ENCODE measurements at places on chromosomes 12 and 14. TPM values are rescaled to one million over a fixed set of nuclear protein-coding genes. Genes with fewer than 3 reads are reported as not detected.

DNA sequence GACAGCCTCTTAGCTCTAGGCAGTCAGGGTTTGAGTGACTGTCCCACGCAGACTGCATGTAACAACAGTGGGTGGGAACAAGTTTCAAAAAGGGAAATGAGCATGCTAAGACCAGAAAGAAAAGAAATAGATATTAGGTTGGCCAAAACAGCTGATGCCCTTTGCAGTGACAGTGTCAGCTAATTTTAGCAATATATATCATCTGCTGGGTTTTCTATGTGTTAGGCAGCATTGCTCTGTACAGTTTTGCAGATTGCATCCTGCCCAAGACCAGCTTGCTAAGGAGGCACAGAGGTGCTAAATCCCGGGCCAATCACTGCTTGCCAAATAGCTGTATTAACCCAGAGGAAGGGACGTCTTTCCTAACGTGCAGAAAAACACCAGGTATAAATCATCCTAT is 541.9 kb upstream of the TBX3 start:
- DNase-seq, result no peak

DNA sequence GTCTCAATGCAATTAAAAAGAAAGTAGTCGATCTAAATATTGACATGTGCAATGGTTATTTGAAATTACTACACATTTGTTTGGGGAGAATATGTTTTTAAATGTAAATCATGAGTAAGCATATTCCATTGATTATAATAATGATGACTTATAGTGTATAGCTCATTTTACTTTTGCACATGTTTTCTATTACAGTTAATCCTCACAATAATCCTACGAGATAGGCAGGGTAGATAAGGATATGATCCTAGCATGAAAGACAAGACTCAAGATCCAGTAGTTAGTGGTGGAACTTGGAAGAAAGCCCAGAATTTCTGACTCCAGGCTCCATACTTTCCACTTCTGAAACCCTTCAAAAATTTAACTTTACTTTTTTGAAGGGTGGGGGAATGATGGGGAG is 94.0 kb downstream of the NAV3 start:
- no peak for DNase-seq

DNA sequence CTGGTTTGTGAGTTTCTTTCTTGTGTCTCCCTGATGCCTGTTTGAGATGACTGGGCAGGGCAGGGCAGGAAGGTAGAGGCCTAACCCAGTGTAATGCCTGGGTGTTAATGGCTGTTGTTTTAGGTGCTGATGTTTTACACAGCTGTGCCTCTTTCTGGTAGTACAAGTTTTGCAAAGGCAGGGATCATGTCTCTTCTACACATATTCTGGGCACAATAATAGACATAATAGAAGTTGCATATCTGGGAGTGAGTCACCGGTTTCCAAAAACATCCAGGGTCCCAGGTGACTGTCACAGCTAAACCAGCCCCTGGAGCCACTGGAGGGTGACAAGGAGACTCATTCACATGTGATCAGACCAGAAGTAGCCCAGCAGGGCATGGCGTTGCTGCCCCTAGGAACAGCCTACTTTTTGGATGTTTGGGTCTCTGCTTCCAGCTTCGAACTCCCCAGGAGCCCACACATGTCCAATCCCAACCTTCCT is 18.1 kb downstream of the TPCN1 start:
- DNase-seq, result no peak

- no peak for DNase-seq
These were observed 1410.0 kb upstream of the TMEM132C start for GRCh38 chr12:126856958-126857357.

DNA sequence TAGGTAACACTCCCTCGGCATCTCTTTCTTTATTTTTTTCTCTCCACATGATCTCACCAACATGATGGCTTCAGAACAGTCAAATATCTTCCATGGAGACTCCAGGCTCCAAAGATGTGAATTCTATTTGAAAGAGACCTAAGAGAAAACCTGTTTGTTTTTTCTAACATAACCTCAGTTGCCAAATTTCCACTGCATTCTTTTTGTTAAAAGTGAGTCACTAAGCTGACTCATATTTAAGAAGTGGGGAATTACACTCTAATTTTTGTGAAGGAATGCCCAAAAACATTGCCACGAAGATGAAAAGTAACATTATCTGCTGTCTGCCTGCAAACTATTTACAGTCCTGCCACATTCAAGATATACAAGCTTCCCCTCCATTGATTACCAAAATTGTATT is 1337.6 kb downstream of the LRFN5 start:
- no peak for DNase-seq

DNA sequence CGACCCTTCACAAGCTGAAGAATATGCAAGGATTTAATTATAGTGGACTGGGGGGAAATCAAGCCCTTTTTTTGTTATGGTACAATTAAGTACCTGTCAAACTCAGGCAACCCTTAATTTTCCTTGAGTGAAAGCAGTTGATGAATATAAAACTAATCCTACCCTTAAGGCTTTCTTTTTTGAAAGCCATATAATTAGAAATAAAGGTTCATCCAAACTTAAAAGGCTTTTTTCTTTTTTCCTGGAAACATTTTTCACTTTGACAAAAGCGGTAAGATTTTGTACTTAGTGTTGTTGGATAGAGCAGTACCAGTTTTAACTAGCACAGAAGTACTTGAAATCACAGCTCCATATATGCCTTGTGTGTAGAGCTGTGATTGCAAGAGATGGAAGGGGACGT is 91.9 kb upstream of the MANSC4 start:
- no peak for DNase-seq

DNA sequence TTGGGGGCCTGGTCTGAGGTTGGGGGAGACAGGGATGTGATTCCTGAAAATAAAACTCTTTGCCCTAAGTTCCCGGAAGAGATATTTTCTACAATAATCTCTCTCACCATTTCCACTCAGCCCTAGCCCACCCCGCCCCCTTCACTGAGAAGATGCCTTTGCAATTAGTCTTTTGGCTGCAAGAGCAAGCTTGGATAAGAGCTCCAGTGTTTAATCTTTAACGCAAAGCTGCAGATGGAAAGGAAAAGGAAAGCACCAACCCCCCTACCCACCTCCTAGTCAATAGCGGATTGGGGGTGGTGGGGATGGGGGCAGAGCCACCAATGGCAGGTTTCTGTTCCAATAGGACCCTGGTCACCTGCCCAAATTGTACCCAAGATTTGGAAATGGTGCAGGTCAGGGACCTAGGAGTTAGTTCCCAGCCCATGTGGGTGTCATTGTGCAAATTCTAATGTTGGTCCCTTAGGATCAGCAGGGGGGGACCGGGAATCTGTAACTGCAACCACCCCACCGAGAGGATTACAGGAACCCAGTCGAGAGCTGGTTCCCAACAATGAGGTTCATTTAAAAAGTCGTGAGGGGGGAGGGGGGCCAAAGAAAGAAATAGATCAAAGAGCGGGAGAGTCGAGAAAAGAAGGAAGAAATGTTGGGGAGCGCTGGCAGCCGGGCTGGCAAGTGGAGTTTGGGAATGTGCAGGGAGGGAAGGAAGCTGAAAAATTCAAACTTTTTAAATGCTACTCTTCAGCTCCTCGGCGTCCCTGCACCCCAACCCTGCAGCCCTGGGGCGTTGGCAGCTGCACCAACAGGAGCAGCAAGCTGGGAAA is 1.6 kb downstream of the ZFP36L1 start:
- DNase-seq, result no peak

- peak; percentile 28 for DNase-seq
These were observed at the start of gene LRRC9 for GRCh38 chr14:59919570-59920377. LRRC9 (plus strand) TSS chr14:59920144.

DNA sequence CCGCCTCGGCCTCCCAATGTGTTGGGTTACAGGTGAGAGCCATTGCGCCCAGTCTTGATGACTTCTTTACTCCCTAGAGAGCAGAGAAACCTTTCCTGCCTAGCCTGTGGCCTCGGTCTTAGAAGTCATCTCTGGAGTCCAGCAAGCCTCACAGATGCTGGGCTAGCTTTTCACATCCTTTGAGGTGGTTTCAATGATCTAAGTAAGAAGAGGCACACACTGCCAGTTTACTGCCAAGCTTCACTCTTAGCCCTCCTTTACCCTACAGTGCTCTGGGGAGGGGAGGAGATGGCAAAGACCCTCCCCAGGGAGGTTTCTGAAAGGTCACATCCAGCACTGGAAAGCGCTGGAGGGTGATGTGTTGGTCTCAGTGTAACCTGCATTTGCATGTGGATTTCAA is 304.8 kb downstream of the PCNX1 start:
- DNase-seq, result no peak

DNA sequence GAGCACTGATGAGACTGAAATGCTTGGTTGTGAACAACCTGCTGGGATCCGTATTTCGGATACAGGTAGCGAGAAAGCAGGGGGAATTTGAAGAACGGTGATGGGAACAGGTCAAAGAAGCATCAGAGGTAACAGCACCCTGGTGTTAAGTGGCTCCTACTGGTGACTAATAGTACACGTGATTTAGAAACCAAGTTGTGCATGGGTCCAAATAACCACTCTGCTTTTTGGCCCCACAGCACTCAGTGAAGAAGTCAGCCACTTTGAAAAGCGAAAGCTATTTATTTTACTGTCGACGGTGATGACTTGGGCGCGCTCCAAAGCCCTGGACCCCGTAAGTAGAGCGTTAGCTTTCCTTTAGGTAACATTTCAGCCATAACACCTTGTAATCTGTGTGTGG is 16.7 kb downstream of the AK7 start:
- DNase-seq, result no peak

DNA sequence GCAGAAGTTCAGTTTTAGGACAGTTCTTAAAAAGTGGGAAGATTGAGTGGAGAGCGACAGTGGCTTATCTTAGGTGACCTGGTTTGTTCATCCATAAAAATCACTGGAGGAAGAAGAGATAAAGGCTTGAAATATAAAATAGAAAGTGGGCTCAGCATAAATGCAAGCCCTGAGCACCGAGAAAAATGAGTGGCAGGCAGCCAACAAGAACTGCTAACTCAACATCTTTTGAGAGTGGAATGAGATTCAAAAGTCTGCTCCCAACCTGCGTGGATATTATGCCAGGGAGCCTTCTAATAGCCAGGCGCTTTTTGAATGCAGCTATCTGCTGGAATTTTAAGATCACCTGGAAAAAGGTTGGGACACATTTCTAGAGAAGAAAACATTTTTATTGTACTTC is 666.5 kb downstream of the FLRT2 start:
- no peak for DNase-seq

GRCh38 chr14:95299271-95299670 is 20.4 kb downstream of the CLMN start:
- no peak for DNase-seq

DNA sequence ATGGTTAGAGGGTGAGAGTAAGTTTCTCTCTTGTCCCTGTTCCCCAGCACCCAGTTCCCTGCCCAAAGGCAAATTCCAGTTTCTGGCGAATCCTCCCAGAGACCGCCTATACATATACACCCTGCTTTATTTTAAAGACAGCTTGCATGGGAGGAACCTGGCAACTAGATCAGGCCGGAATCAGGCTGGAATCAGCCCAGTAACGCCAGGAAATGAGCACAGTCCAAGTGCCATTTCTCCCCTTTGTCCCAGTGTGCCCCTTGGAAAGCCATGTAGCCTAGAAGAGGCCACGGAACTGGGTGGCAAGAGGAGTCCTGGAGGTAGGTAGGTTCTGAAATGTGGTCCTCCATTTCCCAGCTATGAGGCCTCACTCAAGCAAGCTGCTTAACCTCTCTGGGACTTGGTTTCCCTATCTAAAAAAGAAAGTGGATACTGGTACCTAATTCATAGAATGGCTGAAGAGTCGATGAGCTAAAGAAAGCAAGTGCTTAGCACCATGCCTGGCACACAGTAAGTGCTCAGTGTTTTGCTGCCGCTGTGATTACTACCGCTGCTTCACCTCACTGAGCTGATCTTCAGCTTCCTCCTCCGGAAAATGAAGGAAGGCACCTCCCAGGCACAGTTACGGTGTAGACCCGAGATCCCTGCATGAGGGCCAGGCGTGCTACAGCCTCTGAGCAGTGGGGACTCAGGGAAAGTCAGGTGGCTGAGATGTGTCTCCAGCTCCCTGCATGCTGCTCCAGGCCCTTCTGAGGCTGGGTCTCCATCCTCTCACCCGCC is 36.4 kb downstream of the PITPNM2 start:
- DNase-seq, result no peak

DNA sequence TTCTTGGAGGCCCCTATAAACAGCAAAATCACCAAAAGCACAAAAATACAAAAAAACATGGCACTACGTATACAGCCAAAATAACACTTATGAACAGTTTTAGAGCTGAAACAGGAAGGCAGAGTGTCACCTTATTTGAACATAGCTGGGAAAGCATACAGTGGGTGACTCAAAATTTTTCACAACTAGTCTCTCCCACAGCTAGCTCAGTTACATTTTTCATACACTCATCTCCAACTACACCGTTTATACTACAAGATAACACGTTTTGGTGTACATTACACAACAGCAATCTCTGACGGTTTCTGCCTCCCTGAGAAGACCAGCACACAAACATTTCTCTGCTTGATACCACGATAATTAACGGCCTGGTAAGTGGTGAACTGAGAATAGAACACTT is 2.9 kb downstream of the RAD52 start:
- no peak for DNase-seq

DNA sequence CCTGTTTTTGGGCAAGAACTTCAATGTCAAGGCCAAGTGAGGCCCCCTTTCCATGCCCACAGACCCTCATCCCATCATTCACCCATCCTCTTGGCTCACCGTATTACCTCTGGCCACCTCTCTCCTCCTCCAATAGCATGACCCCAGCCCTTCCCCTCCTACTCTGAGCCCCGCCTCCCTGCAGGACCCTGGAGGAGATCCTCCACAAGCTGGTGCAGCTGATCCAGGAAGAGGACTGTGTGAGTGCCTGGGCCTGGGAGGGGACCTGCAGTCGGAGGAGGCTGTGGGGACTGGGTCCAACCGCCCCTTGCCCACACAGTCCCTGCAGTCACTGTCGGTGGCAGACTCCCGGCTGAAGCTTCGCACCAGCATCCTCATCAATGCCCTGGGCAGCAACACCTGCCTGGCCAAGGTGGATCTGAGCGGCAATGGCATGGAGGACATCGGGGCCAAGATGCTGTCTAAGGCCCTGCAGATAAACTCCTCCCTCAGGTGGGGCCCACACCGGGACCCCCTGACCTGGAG is 7.2 kb downstream of the CARMIL3 start:
- no peak for DNase-seq

DNA sequence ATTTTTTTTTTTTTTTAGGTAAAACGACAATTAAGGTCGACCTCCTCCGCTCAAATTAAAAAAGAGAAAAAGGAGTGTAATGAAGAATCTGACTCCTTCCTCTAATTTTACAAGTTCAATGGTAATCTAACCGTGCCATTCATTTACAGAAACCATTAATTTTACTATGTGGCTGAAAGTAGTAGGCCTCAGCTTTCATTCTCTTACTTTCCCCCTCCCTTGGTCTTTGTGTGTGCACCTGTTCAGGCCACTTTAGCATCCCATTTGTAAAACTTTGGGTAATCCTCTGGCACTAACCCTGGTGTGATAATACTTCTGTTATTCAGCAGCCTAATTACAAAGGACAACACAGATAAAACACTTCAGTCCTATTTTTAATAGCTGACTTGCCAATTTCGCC is 128.1 kb downstream of the ASCL1 start:
- no peak for DNase-seq

Gene MYF6
- total RNA-seq, result not detected

Gene PPP4R4
- 1.4 TPM for total RNA-seq

Gene PSMB5
- total RNA-seq, result 164 TPM

Gene RNASE2
- total RNA-seq, result not detected

Gene GPRC5D
- not detected for total RNA-seq
